ENCODE measurements at places on chromosomes 12 and 14. TPM values are rescaled to one million over a fixed set of nuclear protein-coding genes. Genes with fewer than 3 reads are reported as not detected.

- H3K27me3 ChIP-seq: no peaks in the 10 kb centered on the region
- peak overlapping the region; percentile 81 for H3K4me3 ChIP-seq
- H3K36me3 ChIP-seq: no peaks in the 10 kb centered on the region
- peak; percentile 81 for DNase-seq
Measured at GRCh38 chr12:31589904-31590641, 863 bp downstream of the DENND5B start.

- H3K4me1 ChIP-seq: no peaks in the 10 kb centered on the region
- H3K27ac ChIP-seq: no peak overlapping the region
- H3K27me3 ChIP-seq: no peaks in the 10 kb centered on the region
- DNase-seq: no peak
- H3K4me3 ChIP-seq: no peak overlapping the region
Measured at GRCh38 chr14:102690509-102691286, 86.6 kb upstream of the TRAF3 start.

The ACOT4 gene
- total RNA-seq: 1.8 TPM

The CIROP gene
- total RNA-seq: not detected

The SMOC1 gene
- total RNA-seq: 0.68 TPM

GRCh38 chr12:93883436-93884154 is 206.4 kb downstream of the CRADD start:
- H3K27ac ChIP-seq: no peak overlapping the region
- H3K27me3 ChIP-seq: no peaks in the 10 kb centered on the region
- no peaks in the 10 kb centered on the region for H3K4me1 ChIP-seq
- H3K4me3 ChIP-seq: no peak overlapping the region
- no peaks in the 10 kb centered on the region for H3K36me3 ChIP-seq

- no peaks in the 10 kb centered on the region for H3K27me3 ChIP-seq
- H3K4me1 ChIP-seq: peaks cover 1% of the 10 kb centered on the region
- no peaks in the 10 kb centered on the region for H3K36me3 ChIP-seq
- DNase-seq: no peak
Measured at GRCh38 chr12:2154050-2154449, 101.3 kb downstream of the CACNA1C start.

The OTX2 gene
- total RNA-seq: 193 TPM

DNA sequence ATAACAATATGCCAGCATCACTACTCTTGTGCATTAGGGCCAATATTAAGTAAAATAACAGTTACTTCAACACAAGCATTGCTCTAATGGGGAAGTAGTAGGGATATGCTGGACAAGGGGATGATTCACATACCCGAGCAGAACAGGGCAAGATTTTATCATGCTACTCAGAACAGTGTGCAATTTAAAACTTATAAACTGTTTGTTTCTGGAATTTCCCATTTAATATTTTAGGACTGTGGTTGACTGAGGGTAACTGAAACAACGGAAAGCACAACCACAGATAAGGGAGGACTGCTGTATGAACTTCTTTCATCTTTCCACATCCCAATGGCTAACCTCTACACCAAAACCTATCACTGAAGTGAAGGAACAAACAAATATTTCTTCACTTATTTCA is 36.8 kb downstream of the SARNP start:
- H3K27me3 ChIP-seq: no peaks in the 10 kb centered on the region
- H3K4me1 ChIP-seq: no peaks in the 10 kb centered on the region
- no peak overlapping the region for H3K27ac ChIP-seq
- DNase-seq: no peak
- H3K4me3 ChIP-seq: no peak overlapping the region

GRCh38 chr12:65728455-65728847 is 95.8 kb upstream of the HMGA2 start:
- no peak overlapping the region for H3K27ac ChIP-seq
- H3K4me1 ChIP-seq: no peaks in the 10 kb centered on the region
- peak overlapping the region; percentile 89 for H3K4me3 ChIP-seq

- DNase-seq: peak; percentile 84
- H3K27ac ChIP-seq: no peak overlapping the region
- no peak overlapping the region for H3K4me3 ChIP-seq
- no peaks in the 10 kb centered on the region for H3K27me3 ChIP-seq
Measured at GRCh38 chr14:90495357-90496276, 98.8 kb downstream of the CALM1 start.

DNA sequence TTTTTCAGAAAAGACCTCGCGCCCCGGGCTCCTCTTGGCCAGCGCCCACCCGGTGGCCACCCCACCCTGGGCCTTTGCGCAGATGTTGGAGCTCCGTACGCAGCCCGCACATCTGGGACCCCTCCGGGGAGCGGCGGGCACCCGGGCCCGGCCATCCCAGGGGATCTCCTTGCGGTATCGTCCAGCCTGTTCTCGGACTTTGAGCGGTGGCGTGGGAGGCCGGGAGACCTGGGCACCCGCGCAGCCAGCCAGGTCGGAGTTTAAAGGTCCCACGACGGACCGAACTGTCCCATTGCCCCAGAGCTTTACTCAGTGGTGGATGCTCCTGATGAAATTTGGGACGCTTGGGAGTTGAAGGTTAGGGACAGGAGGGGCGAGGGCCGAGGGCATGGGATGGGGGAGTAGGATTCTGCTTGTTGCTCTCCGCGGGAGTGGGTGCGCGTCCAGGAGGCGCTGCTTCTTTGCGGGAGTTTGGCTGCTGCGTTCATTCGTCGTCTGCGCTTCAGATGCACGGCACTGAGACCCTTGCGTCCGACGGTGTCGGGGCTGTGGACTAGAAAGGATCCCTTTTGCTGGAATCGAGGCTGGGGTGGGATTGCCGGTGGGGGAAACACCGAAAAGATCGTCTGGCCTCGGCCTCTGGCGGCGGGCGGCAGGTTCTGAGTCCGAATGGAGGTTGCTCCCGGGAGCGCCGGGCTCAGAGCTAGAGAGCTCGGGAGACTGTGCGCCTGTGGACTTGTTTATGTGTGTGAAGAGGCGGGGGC is 1.4 kb downstream of the NTF3 start:
- no peak overlapping the region for H3K4me3 ChIP-seq
- H3K36me3 ChIP-seq: no peaks in the 10 kb centered on the region
- no peak overlapping the region for H3K27ac ChIP-seq
- H3K4me1 ChIP-seq: peaks cover 3% of the 10 kb centered on the region

The KRT85 gene
- not detected for total RNA-seq

DNA sequence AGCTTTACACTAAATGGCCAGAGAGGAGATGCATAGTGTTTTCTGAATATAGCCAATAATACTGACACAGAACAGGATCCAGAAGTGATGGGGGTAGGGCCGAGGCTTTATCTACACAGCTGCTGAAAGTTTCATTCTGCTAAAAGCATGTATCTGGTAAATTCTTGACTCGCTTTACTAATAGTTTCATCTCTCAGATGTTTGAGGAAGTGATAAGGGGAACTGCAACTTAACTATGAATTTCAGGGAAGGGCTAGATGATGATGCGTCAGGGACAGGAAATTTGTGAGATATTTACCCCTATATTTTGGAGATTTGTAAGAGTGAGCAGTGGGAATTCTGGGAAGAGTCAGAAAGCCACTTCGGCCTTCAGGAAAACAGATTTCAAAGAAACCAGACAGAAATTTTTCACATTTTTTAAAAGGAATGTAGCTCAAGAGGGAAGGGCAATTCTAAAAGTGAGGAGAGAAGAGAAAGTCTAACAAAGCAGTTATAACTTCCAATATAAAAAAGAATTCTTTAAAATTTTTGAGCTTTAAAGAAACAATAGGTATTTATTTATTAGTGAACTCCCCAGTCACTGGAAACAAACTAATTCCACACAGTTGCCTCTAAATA is 243.1 kb downstream of the BCAT1 start:
- no peaks in the 10 kb centered on the region for H3K36me3 ChIP-seq
- no peak for DNase-seq
- H3K27me3 ChIP-seq: no peaks in the 10 kb centered on the region
- H3K4me3 ChIP-seq: no peak overlapping the region
- H3K4me1 ChIP-seq: no peaks in the 10 kb centered on the region
- H3K27ac ChIP-seq: no peak overlapping the region

The AJUBA gene
- total RNA-seq: 44.3 TPM

DNA sequence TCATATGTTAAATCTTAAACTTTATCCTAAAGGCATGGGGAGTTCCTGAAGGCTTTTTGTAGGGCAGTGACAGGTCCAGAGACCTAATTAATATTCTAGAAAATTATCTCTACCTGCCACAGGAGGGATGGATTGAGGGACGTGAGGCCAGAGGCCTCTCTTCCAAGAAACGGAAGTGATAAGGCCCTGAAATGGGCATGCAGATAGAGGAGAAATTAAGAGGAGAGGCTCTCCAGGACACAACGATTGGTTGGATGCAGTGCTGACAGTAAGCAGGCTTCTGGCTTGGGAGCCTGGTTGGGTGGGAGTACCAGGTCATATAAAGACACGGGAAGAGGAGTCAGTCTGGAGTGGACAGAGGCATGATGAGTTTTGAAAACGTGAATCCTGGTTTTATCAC is 3.1 kb upstream of the BORCS5 start:
- H3K36me3 ChIP-seq: no peaks in the 10 kb centered on the region
- H3K27me3 ChIP-seq: no peaks in the 10 kb centered on the region
- DNase-seq: no peak

DNA sequence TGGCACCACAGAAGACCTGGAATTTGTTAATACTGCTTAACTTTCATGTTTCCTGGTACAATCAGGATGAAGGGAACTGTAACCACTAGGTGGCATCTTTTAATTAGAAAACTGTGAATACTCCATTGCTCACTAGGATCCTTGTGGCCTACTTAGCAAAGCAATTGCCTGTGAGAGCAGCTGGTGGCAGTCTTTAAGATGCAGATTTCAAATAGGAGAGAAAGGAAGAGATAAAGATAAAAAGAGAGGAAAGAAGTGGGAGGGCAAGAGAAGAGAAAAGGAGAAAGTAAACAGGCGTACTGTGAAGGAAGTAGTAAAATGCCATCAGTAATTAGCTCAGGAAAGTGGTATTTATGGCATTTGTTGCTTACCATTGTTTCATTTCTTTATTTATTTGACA is 114.5 kb downstream of the RAD51B start:
- H3K27me3 ChIP-seq: no peaks in the 10 kb centered on the region
- peaks cover 19% of the 10 kb centered on the region for H3K36me3 ChIP-seq
- peaks cover 21% of the 10 kb centered on the region for H3K4me1 ChIP-seq
- peak; percentile 74 for DNase-seq
- peak overlapping the region; percentile 91 for H3K27ac ChIP-seq
- peak overlapping the region; percentile 19 for H3K4me3 ChIP-seq

- H3K4me1 ChIP-seq: no peaks in the 10 kb centered on the region
- H3K27ac ChIP-seq: no peak overlapping the region
- DNase-seq: no peak
- H3K4me3 ChIP-seq: no peak overlapping the region
- no peaks in the 10 kb centered on the region for H3K27me3 ChIP-seq
Measured at GRCh38 chr12:88108021-88108420, 33.9 kb downstream of the CEP290 start.

The BATF gene
- total RNA-seq: not detected

The DHRS2 gene
- total RNA-seq: 0.66 TPM

DNA sequence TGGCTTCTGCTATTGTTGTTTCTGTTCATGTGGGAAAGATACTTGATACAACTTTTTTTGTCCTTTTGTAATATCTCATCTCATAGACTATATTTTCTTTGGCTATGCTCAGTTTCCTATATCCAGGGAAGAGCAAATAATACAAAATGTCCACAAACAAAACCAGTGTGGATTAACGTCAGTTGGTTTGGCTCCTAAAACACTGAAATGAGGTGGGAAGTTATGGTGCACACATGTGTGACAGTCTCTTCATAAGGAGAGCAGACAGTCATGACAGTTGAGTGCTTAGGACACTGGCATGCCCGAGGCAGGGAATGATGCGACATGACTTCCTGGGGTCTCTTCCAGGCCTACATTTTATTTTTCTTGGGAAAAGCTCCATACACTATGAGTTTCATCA is 27.5 kb downstream of the RHOJ start:
- H3K4me3 ChIP-seq: no peak overlapping the region
- H3K36me3 ChIP-seq: no peaks in the 10 kb centered on the region
- DNase-seq: no peak
- no peaks in the 10 kb centered on the region for H3K27me3 ChIP-seq

GRCh38 chr14:56417173-56417572 is 162.4 kb upstream of the TMEM260 start:
- H3K27me3 ChIP-seq: no peaks in the 10 kb centered on the region
- no peaks in the 10 kb centered on the region for H3K4me1 ChIP-seq
- H3K27ac ChIP-seq: no peak overlapping the region
